ENCODE measurements at places on chromosomes 6 and 20. TPM values are rescaled to one million over a fixed set of nuclear protein-coding genes. Genes with fewer than 3 reads are reported as not detected.

The SALL4 gene
- total RNA-seq: 2.0 TPM

The VAPB gene
- total RNA-seq: 30.0 TPM

GRCh38 chr6:99013145-99013544 lies 65.4 kb upstream of the FBXL4 start:
- no peak overlapping the region for H3K4me3 ChIP-seq
- no peaks in the 10 kb centered on the region for H3K36me3 ChIP-seq
- H3K27ac ChIP-seq: no peak overlapping the region
- DNase-seq: no peak

- H3K4me3 ChIP-seq: no peak overlapping the region
- no peaks in the 10 kb centered on the region for H3K4me1 ChIP-seq
- DNase-seq: no peak
- no peak overlapping the region for H3K27ac ChIP-seq
- H3K36me3 ChIP-seq: no peaks in the 10 kb centered on the region
Measured at GRCh38 chr6:40802481-40802880, 215.3 kb upstream of the LRFN2 start.

GRCh38 chr6:107563694-107564588 lies 74.0 kb downstream of the SOBP start:
- H3K27ac ChIP-seq: no peak overlapping the region
- no peaks in the 10 kb centered on the region for H3K36me3 ChIP-seq
- no peaks in the 10 kb centered on the region for H3K4me1 ChIP-seq
- H3K4me3 ChIP-seq: no peak overlapping the region
- no peak for DNase-seq
- H3K27me3 ChIP-seq: peaks cover 24% of the 10 kb centered on the region

All from natural killer cell treated with Interleukin-12 subunit alpha and Interleukin-12 subunit beta and Interleukin-15 and Interleukin-18, amount 100 ng/mL, for 72 hours (primary cell).